ENCODE measurements at places on chromosomes 3 and 15. TPM values are rescaled to one million over a fixed set of nuclear protein-coding genes. Genes with fewer than 3 reads are reported as not detected.

DNA sequence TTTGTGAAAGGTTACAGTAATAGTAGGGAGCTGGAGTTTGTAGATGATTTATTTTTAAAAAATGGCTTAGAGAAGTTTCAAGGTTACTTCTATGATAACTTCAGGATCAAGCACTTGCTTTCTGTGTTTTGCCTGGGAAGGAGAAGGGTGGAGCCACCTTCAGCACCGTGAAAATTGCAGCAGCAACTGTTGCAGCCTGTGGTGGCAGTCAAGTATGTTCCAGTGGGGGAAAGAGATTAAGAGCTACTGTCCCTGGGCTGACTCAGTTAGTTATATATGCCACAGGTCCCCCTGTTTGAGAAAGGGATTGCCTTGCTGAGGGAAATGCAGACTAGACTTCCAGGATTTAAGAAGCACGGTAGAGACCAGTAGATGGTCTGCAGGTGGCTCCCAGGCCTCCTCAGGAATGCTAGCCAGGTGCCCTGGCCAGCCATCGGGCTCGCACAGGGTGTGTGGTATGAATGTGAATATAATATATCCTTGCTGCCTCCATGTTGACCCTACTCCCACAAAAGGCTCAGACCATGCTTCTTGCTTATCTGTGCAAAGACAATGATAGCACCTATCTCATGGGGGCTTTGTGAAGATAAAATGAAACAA is 389.5 kb downstream of the CACNA2D3 start:
- H3K36me3 ChIP-seq, result no peaks in the 10 kb centered on the region
- H3K27ac ChIP-seq, result no peak overlapping the region
- DNase-seq, result no peak
- H3K27me3 ChIP-seq, result no peaks in the 10 kb centered on the region
- H3K4me3 ChIP-seq, result no peak overlapping the region
- H3K4me1 ChIP-seq, result no peaks in the 10 kb centered on the region

GRCh38 chr15:81433462-81433861 is 59.4 kb upstream of the TMC3 start:
- no peak overlapping the region for H3K4me3 ChIP-seq
- no peaks in the 10 kb centered on the region for H3K36me3 ChIP-seq
- no peak for DNase-seq
- H3K27ac ChIP-seq, result no peak overlapping the region
- no peaks in the 10 kb centered on the region for H3K27me3 ChIP-seq
- H3K4me1 ChIP-seq, result no peaks in the 10 kb centered on the region

- peak overlapping the region; percentile 86 for H3K27ac ChIP-seq
- no peaks in the 10 kb centered on the region for H3K36me3 ChIP-seq
- H3K27me3 ChIP-seq, result no peaks in the 10 kb centered on the region
- no peak for DNase-seq
- no peak overlapping the region for H3K4me3 ChIP-seq
Measured at GRCh38 chr15:101168898-101169494, 82.9 kb downstream of the CHSY1 start.

DNA sequence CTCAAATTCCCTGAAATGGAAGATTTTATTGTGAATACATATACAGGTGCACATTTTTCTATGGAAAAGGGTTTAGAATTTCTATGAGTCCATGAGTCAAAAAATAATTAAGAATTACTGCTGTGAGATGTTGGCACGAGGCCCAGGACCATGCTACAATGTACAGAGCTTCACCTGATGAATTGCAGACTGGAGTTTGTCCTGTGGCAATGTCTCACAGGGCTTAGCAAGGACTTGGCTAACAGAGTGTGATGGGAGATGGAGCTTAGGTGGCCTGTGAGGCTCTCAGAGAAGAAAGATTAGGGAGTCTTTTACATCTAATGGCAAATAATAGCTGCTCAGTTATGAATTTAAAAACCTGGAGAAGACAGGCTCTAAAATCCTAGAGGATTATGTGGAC is 219.5 kb upstream of the CBLB start:
- H3K4me1 ChIP-seq, result no peaks in the 10 kb centered on the region
- no peak overlapping the region for H3K4me3 ChIP-seq
- H3K36me3 ChIP-seq, result no peaks in the 10 kb centered on the region

DNA sequence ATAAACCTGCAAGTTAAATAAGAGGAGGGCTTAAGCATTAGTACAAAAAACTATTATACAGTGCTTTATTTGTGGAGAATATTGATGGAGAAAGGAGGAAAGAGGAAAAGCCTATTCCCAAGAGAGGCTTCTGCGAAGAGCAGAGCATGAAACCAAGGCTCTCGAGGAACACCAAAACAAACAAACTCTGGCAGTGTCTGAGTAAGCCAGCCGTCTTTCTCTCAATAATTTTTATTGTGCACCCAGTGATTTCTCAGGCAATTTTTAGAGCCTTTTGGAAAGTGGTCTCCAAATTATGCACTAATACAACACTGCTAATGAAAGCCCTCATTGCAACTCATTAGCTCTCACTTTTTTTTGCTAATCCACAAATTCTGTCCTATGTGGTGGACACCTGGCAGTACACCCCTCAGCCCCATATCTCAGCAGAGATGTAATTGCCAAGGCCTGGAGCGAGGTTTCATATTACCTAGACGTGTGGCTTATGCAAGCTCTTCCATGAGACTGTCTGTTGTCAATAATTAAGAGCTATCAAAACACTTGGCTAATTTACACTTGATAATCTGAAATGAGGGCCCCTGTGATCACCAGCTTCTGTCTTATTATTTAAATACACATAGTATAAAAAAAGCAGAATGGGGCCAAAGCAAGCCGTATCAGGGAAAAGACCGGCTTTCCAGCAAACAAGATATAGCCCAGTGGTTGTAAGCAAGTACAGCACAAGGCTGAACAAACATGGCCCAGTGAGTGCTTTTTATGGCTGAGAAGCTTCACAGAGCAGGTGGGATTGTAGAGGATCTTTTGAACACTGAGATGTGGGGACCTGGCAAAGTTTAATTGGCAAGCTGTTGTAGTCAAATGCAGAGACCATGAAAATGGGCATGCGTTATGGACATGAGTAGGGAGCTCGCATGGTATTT is 216.9 kb downstream of the ROBO2 start:
- no peak overlapping the region for H3K4me3 ChIP-seq
- no peak overlapping the region for H3K27ac ChIP-seq
- DNase-seq, result no peak

GRCh38 chr3:123568034-123568433 is 16.8 kb downstream of the HACD2 start:
- H3K27me3 ChIP-seq, result no peaks in the 10 kb centered on the region
- DNase-seq, result no peak
- H3K4me1 ChIP-seq, result no peaks in the 10 kb centered on the region
- H3K27ac ChIP-seq, result no peak overlapping the region
- H3K4me3 ChIP-seq, result no peak overlapping the region
- peaks cover 2% of the 10 kb centered on the region for H3K36me3 ChIP-seq

The ATP13A4 gene
- total RNA-seq, result 0.10 TPM

The RASGRF1 gene
- 0.15 TPM for total RNA-seq

The SLC51B gene
- not detected for total RNA-seq
